Placental pericyte (primary cell): ENCODE measurements at places on chromosomes 3 and 15. TPM values are rescaled to one million over a fixed set of nuclear protein-coding genes. Genes with fewer than 3 reads are reported as not detected.

SLC9C1 gene
- not detected in 2 replicates for total RNA-seq

TERC gene
- total RNA-seq: 327 and 718 TPM in 2 replicates

HDC gene
- total RNA-seq: not detected in 2 replicates

TRAT1 gene
- not detected in 2 replicates for total RNA-seq

SUCNR1 gene
- under 0.01 and 0.22 TPM in 2 replicates for total RNA-seq
